NCI-H460 (cell line): ENCODE measurements at places on chromosomes 3 and 15.

GRCh38 chr3:151199554-151200438 is 3.2 kb downstream of the GPR171 start:
- no peak for DNase-seq

GRCh38 chr3:30696896-30697295 is 90.5 kb downstream of the TGFBR2 start:
- no peak for DNase-seq

DNA sequence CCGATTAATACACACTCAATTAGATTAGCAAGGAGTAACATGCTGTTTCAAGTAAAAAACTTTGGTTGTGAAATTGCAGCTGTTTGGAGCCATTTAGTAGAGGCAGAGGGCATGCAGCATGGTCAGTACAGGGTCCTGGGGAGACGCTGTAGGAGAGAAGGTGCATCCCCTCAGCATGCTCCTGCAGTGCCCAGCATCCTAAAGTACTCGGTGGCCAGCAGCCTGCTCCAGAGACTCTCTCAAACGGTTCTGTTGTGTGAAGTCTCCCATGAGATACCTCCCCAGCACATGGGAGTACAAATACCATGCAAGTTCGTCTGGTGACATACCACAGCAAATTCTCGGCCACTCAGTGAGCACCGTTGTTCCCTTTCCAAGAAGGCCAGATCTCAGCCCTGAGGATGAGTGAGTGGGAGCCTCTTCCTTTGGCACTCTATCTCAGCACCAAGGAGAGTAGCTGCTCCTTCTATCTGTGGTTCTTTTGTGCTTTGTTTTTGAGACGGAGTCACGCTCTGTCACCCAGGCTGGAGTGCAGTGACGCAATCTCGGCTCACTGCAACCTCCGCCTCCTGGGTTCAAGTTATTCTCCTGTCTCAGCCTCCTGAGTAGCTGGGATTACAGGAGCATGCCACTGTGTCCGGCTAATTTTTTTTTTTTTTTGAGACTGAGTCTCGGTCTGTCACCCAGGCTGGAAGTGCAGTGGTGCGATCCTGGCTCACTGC is 72.7 kb downstream of the TJP1 start:
- no peak for DNase-seq

DNA sequence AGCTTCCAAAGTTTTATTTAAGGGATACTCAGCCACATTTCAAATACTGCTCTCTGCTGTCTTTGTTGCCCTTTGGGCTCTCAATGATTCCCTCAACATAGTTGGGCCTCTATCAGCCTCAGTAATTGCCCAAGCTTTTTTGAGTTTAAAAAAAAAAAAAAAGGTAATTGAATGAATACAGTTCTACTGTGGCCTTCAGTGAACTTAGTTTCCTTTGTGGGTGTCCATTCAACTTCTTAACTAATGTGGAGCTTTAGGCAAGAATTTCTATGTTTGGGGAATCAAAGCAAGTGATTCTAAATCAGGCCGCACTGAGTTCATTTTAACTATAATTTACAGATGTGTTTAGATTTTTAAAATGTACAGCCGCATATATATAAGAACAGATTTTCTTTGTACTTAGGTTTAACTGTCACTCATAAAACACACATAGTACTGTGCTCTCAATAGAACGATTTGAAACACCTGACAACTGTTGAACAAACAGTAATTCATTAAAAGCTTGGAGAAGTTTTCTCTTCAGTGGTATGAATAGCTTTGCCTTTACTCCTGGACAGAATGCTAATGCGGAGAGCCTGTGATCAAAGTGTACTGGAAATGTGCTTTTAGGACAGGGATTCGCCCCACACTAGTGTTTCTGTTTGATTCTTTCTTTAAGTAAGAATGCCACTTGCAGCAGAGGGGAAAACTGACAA is 844.9 kb upstream of the SEMA6D start:
- DNase-seq, result no peak

DNA sequence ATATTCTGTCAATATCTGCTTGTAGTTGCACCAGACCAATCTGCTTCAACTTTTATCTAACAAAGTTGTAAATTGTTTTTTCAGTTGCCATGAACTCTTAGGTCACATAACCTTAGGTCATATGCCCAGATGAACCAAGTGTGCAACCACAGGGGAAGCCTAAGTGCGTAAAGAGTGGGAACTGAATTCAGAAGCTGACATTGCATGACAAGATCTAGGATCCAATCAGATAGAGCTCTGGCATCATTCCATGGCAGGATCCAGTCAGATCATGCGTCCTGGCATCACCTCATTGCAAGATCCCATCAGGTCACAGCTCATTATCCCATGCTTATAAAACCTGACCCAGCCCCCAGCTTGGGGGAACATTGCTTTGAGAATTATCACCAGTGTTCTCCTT is 18.9 kb upstream of the IFT57 start:
- DNase-seq, result no peak

DNA sequence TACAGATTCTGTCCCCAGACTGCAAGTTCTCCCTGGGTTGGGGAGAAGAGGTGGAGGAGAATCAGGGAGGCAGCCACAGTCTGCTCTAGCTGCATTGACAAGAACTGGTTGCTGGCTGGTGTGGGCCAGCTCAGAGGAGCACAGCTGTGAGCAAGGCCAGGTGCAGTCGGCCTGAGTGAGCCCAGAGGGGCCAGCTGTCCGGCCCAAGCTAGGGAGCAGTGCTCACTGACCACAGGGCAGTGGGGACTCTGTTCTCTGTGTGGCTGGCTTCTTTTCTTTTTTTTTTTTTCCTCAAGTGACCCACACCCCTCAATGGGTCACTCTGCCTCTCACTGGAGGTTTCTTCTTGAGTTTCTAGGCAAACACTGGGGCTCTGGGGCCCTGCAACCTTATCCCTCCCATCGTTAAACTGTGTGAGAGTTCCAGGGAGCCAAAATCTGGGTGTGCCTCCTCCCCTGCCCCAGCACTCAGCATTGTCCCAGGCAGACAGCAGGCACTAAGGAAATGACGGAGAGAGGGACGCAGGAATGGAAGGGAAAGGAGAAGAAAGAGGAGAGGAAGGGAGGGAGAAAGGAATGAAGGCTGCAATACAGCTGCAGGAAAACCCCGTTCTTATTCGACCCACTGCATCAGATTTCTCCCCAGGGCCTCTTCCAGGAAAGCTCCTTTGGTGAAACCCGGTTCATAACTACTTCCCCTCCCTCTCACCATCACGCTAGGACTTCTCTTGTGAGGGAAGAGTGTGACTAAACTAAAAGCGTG is 37.7 kb upstream of the HES1 start:
- no peak for DNase-seq

- no peak for DNase-seq
Observed at GRCh38 chr3:53478166-53478830, 16.1 kb upstream of the CACNA1D start.

- DNase-seq, result no peak
Observed at GRCh38 chr15:69478259-69478781, 25.7 kb downstream of the RPLP1 start.

- DNase-seq, result no peak
Observed at GRCh38 chr15:69314131-69314530, 15.4 kb downstream of the PAQR5 start.

GRCh38 chr15:57500979-57501576 is 90.6 kb upstream of the MYZAP start:
- no peak for DNase-seq

- DNase-seq, result no peak
Observed at GRCh38 chr3:180782195-180782984, 103.1 kb upstream of the CCDC39 start.

DNA sequence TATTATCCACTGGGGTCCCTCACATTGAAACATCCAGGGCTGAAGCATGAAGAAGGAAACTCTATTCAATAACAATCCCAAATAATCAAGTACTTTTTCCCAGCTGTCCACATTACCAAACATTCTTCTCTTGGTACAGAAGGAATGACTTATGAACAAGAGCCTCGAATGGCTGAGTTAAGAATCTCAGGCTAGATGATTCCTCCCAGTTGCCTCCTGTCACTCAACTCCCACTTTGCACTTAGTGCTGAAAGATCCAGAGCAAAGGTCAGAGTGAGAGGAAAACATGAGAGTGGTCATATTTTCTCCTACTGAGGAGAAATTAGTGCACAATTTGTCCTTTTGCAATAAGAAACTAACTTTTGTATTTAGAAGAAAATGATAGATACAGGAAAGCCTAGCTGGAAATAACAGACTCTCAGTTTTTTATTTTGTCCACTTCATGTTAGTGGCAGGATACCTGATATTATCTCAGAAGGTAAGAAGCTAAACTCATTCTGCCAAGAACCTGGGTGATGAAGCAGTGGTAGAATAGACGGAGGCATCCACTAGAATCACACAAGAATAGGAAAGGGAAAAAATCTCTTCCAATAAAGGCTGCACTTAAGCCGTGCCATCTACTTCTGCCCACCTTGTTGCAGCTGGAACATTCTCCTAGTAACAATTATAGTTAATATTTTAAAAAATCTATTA is 46.2 kb downstream of the GADL1 start:
- DNase-seq, result no peak

- no peak for DNase-seq
Observed at GRCh38 chr3:185631108-185631507, 45.0 kb downstream of the SENP2 start.

GRCh38 chr15:79416876-79417275 is 15.3 kb upstream of the MINAR1 start:
- no peak for DNase-seq

DNA sequence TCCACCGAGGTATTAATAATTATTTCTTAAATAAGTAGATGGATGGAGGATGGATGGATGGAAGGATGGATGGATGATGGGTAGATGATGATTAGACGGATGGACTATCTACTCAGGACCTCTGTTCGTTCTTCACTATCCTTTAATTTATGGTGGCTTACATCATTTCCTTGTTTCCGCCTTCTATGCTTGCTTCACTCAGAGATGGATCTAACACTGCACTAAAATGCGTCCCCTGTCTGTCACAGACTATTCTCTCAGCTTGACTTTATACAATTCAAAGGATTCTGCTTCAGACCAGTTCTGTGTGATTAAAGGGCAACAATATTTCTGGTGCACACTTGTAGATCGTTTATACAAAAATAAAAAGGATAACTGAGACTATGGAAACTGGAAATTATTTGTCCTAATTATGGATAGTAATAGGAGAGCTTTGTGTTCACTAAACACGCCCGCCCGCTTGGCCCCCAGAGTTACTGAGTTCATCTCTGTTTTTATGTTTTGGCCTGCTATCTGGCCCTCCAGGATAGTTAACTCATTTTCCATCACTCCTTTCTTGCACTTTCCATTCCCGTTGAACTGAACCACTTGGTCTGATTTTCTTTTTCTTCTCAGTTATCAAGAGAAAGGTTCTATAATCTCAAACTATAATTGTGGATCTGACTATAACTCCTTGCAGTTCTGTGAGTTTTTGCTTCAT is 41.4 kb upstream of the CA12 start:
- no peak for DNase-seq

DNA sequence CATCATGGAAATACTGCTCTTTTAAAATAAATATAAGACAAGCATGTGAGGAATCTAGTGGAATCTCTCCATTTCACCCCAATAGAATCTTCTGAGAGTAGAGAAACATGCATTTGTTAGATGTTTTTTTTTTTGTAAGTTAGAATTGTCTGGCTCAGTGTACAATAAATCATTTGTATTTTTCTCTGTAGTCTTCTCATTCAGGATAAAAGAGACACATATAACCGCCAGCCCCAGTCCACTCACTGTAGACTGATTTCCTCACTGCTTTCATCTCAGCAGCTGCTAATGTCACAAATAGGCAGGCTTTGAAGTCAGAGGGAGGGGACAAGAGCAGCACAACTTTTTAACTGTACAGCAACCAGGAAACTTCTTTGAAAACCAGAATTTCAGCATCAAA is 140.2 kb upstream of the RBMS3 start:
- DNase-seq, result no peak

GRCh38 chr3:113228498-113229286 is 17.3 kb downstream of the BOC start:
- no peak for DNase-seq

GRCh38 chr3:188707381-188708288 is 464.1 kb upstream of the TPRG1 start:
- no peak for DNase-seq

DNA sequence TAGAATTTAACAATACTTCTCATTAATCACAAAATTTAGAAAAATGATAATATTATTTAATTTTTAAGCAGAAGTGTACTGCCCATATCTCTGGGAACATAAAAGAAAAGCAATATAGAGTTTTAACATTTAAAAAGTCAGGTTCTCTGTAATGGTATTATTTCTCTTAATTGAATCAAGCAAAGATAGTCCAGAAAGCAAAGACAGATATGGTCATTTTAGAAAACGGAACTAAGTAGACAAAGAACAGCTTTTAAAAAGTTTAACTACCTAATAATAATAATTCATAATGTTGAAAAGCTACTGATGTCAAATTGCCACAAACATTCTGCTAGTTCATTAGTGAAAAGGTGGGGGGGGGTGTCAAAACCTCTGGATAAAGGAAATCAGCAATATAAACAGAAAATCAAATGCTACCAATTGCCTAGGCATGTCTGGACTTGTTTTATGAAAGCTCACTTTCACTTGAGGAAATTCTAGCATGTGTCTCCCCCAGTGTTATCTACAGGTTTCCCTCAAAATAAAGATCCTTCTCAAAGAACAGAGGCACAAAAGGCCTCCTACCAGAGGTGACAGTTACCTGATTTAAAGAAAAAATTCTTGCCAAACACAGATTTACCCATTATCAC is 1.7 kb downstream of the ZMAT3 start:
- no peak for DNase-seq

- no peak for DNase-seq
Observed at GRCh38 chr3:176208915-176209314, 988.4 kb downstream of the TBL1XR1 start.

GRCh38 chr3:157445857-157446256 is 9.2 kb downstream of the PTX3 start:
- DNase-seq, result peak; percentile 60

GRCh38 chr3:72255191-72255590 is 470.2 kb upstream of the PROK2 start:
- no peak for DNase-seq

GRCh38 chr3:120855665-120856437 is 52.2 kb upstream of the STXBP5L start:
- no peak for DNase-seq

DNA sequence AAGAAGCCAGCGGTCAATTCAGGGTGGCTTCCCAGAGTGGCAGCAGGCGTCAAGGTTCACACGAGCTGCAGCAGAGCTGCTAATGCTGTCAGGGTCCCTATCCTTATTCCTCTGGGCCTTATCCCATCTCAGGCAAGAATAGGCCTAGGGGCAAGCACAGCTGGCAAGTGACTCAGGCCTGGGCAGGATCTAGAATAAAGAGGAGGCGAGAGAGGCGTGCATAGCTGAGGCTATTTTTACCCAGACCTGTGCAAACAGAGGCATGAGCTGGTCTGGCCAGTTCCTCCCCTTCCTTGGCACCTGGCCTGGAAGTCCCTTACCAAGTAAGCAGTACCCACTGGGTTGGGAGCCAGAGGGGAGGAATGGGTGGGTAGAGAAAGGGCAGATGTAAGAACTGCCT is 12.2 kb upstream of the VIPR1 start:
- no peak for DNase-seq

GRCh38 chr3:196111939-196112386 is 30.1 kb upstream of the TFRC start:
- DNase-seq, result no peak
